NT2/D1 (cell line): ENCODE measurements at places on chromosomes 2 and 18.

- DNase-seq: no peak
These were observed 10.0 kb upstream of the ADAM17 start for GRCh38 chr2:9565436-9566153.

DNA sequence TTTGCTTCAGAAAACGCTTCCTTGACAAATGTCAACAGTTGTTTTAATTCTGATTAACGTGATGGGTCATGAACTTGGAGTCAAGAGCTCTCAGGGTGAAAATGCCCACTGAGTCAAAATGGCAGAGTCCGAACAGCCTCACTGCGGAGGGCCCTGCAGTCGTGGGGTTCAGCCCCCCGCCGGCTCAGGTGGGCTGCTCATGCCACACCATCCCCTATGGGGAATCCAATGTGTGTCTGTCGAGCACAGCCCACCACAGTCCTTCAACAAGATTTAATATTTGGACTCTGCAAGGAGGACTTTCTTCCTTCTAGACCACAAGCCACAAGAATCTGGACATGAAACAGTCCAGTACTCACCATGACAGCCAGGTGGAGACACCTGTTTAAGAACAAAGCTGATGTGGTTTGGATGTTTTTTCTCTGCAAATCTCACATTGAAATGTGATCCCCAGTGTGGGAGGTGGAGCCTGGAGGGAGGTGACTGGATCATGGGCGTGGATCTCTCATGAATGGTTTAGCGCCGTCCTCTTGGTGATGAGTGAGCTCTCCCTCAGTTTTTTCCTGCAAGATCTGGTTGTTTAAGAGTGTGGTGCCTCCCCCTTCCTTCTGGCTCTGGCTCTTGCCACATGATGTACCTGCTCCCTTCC is 201.0 kb downstream of the NDUFA10 start:
- DNase-seq: peak; percentile 62

DNA sequence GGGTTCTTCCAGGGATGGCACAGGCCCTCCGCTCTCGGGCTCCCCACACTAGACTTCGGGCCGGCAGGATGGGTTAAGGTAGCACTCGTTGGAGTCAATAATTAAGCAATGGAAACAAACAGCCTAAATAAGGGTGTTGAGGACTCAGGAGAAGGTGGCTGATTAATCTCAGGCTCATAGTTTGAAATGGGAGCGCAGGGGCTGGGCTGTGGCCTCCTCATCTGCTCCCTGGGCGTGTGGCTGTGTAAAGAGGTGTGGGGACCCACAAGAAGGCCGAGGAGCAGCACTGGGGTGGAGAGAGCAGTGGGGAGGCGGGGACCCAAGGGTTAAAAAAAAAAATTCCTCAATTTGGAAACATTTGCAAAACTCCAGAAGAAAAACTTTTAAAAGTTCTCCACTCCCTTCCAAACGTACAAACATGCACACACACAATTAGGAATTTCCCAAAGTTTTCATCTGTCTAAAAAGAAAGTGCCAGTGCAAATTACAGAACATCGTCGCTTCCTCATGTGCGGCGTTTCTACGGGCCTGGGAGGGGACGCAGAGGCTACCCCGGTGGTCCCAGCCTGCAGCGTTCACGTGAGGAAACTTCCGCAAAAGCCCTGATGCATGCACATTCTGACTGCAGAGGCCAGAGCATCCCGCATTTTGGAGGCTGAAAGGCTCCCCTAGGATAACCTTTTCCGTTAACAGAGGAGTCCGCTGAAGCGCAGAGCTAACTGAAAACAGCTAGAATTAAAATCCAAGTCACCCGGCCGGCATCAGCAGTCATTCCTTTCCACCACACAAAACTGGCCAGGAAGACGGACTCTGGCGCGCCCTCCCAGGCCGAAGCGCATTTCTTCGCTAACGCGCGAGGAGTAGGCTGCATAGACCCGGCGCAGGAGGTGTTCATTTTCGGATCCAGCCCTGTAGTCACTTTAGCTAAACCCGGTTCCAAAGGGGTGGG is 1.0 kb upstream of the TUBB6 start:
- no peak for DNase-seq

DNA sequence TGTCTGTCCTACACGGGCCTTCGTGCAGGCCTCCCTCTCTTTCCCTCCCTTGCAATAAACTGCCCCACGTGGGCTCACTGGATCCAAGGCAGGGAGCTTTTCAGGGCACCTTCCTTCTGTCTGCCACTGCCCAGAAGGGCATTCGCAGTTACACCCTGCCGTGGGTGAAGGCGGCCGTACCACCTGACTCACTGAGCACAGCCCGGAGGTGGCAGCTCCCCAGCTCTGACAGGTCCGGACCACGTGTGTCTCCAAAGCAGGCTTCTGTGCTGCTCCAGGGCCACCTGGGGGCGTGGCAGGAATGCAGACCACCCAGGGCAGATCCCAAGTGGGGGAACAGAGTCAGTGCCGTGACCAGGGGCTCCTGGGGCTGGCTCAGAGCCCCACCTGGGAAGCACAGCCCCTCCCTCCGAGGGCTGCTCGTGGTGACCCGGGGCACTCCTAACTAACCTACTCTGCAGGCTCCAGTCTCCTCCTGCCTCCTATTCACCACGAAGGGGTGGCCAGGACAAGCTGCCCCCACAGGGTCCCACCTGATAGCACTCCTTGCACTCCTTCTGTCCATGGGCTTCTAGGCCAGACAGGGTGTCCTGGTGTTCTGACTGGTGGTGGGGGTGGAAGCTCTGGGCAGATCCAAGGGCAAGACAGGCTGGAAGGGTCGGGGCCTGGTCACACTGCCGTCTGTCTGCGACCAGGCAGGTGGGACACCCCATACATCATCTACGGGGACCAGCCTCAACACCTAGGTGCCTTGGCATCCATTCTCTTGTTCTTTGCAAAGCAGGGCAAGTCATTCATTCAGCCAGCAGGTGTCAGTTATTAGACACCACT is 9.7 kb downstream of the SNED1 start:
- no peak for DNase-seq

DNA sequence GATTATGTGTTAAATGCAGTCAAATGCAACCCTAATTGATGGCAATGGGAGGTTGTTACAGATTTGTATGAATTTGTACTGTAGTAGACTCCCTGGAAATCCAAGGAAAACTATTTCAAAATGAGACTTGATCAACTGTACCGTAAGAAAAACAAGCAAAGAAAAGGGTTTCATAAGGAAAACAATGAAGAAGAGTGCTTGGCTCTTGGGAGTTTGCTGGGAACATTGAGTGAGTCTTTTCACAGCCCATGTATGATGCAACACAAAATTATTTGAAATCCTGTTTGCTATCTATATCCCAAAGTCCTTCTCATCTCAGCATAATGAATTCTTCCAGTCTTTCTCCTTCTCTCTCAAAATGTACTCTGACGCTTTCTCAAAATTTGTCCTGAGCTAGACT is 67.0 kb upstream of the OSR1 start:
- no peak for DNase-seq

DNA sequence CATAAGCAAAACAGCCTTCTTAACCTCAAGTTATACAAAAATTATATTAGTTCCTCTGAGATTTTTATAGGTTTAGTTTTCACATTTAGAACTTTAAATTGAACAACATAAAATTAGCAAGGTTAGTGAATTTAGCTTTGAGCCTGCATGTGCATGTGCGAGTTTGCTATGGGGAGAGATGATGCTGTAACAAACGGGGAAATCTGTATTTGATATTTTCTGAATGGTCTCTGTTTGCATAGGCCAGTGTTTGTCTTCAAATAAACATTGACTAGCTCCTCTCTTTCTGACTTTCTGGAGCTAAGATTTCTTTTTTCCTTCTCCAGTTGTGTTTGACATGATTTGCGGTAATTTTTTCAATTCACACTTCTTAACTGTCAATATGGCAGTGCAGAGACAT is 30.9 kb upstream of the IL18RAP start:
- DNase-seq: no peak

GRCh38 chr2:164032995-164033394 is 297.2 kb upstream of the FIGN start:
- no peak for DNase-seq

GRCh38 chr2:168705534-168706470 is 96.6 kb upstream of the NOSTRIN start:
- DNase-seq: no peak

- DNase-seq: no peak
These were observed 408.8 kb upstream of the UBE2E3 start for GRCh38 chr2:180571559-180571958.

DNA sequence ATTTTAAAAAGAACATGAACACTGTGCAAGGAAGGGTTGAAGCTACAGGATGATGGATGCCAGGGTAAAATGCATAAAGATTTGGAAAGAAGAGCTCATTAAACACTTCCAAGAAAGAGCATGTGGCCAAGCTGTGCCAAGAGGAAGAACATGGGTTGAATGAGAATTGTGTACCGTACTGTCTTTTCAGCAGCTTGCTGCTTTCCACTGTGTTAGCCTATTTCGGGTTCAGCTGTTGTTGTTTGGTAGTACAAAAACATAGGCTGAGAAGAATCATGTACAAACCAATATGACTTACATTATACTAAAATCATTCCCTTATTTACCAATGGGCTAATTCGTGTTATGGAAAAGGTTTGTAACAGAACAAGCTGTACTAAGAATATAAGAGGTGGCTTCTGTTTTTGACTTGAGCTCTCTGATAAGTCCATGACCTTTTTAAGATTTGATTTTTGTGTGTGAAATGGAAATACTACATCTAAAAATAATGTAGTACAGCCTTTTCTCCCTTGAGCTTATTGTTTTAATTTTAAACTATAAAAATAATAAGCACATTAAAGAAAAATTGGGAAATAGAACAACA is 188.3 kb upstream of the STON1 start:
- no peak for DNase-seq

- no peak for DNase-seq
These were observed 95.5 kb upstream of the COL3A1 start for GRCh38 chr2:188878716-188879115.

DNA sequence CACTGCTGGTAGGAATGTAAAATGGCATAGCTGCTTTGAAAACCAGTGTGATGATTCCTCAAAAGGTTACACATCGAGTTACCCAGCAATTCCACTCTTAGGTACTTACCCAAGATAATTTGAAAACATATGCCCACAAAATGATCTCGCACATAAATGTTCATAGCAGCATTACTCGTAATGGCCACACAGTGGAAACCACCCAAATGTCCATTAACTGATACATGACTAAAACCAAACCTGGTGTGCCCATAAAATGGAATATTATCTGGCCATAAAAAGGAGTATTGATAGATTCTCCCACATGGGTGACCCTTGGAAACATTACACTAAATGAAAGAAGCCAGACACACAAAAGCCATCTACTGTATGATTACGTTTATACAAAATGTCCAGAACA is 70.4 kb downstream of the ALPK2 start:
- no peak for DNase-seq

GRCh38 chr2:194105358-194105757 is 1551.7 kb upstream of the SLC39A10 start:
- no peak for DNase-seq

GRCh38 chr2:63631501-63631900 is 42.7 kb downstream of the MDH1 start:
- no peak for DNase-seq
